SJCRH30 (cell line): ENCODE measurements at places on chromosomes 12 and 14.
A peak's percentile ranks its signal among the peaks of the same experiment; 100 is the strongest.

- DNase-seq: no peak
Observed at GRCh38 chr14:64185184-64185583, 109.0 kb downstream of the ESR2 start.

GRCh38 chr14:69042787-69043444 lies 63.8 kb upstream of the ACTN1 start:
- peak; percentile 49 for DNase-seq

DNA sequence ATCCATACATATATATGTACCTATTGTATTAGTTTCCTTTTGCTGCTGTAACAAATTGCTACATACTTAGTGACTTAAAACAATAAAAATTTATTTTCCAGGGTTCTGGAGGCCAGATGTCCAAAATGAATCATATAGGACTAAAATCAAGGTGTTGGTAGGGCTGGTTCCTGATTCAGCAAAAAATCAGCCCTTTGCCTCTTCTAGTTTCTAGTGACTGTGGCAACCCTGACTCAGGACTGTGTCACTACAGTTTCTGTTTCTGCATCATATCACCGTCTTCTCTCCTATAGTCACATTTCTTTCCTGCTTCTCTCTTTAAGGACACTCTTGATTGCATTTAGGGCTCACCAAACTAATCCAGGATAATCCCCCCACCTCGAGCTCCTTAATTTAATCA lies 386.3 kb upstream of the TBX3 start:
- no peak for DNase-seq

GRCh38 chr12:103727638-103728037 lies 113.4 kb downstream of the NT5DC3 start:
- no peak for DNase-seq

- DNase-seq: no peak
Observed at GRCh38 chr12:39011166-39011565, 105.8 kb upstream of the CPNE8 start.

- DNase-seq: no peak
Observed at GRCh38 chr12:96093543-96094196, 58.3 kb upstream of the LTA4H start.

DNA sequence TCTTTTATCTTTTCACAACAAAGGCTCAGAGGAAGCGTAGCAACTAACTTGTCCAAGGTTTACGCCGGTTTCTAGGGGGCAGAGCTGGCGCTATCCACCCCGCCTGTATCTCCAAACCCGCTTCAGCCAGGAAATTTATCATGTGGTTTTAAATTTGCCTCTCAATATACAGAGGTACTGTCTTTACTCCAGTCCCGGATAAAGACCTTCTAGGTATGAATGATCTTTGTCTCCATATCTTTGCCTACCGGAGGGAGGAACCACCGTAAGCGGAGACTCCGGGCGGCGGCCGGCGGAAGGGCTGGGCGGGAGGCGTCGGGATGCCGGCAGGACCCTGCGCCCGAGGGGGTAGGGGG lies 693 bp upstream of the RIMKLB start:
- DNase-seq: no peak

GRCh38 chr12:29907461-29907860 lies 123.7 kb upstream of the TMTC1 start:
- DNase-seq: no peak
